ENCODE measurements at places on chromosomes 11 and 22.

- no peak overlapping the region for H3K27ac ChIP-seq
- no peak overlapping the region for H3K4me3 ChIP-seq
- peaks cover 12% of the 10 kb centered on the region for H3K27me3 ChIP-seq
- DNase-seq: no peak
- peaks cover 50% of the 10 kb centered on the region for H3K4me1 ChIP-seq
Observed at GRCh38 chr11:44857490-44858090, 93.1 kb downstream of the TP53I11 start.

GRCh38 chr22:49824185-49824925, 3.3 kb downstream of the BRD1 start:
- peak overlapping the region; percentile 15 for H3K27ac ChIP-seq
- peaks cover 61% of the 10 kb centered on the region for H3K4me1 ChIP-seq
- no peak for DNase-seq

- H3K27me3 ChIP-seq: peaks cover 6% of the 10 kb centered on the region
- DNase-seq: peak; percentile 75
- no peak overlapping the region for H3K27ac ChIP-seq
- no peak overlapping the region for H3K4me3 ChIP-seq
- peaks cover 28% of the 10 kb centered on the region for H3K4me1 ChIP-seq
Observed at GRCh38 chr11:117610045-117610444, 187.0 kb downstream of the DSCAML1 start.

DNA sequence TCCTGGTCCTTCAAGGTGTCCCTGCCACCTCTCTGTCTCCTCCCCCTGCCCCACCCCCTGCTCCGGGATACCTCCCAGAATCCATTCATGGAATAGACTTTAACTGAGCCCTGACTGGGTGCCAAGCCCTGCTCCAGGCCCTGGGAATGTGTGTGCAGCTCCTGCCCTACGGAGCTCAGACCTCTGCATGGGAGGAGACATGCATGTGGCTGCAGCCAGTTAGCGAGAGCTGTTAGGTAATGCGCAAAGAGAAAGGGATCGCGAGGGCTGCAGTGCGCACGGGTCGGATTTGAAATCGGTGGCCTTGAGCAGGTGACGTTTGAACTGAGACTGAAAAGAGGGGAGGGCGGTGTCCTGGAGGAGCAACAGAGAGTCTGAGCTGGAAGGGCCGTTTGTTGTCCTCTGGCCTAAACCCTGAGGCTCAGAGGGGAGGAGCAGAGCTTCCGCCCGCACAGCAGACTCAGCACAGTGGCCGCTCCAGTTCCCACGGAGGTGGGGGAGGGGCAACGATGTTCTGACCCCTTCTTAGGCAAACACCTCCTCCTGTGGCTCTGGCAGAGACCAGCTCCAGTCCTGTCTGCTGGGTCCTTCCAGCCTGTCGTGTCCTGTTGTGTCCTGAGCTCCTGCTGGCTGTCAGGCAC, 19.8 kb upstream of the LRRC10B start:
- peaks cover 4% of the 10 kb centered on the region for H3K36me3 ChIP-seq
- no peak overlapping the region for H3K4me3 ChIP-seq
- no peak overlapping the region for H3K27ac ChIP-seq
- H3K27me3 ChIP-seq: no peaks in the 10 kb centered on the region
- no peak for DNase-seq
- no peaks in the 10 kb centered on the region for H3K4me1 ChIP-seq

DNA sequence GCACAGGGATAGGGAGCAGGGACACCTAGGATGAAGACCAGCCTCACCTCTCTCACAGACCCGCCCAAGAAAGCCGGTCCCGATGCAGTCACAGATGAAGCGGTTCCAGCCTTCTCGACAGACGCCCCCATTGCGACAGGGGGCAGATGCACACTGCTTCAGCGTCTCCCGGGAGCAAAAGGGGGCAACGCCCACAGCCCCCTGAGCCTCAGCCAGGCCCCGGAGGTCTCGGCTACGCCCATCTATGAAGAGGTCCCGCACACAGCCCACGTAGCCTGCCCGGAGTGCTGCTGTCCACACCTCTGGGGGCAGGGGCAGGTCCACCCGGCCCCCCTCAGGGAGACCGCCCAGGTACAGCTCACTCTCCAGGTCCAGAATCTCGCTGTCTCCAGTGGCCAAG, 62.3 kb downstream of the NRXN2 start:
- H3K36me3 ChIP-seq: no peaks in the 10 kb centered on the region
- H3K4me1 ChIP-seq: peaks cover 7% of the 10 kb centered on the region
- H3K27ac ChIP-seq: no peak overlapping the region

- H3K36me3 ChIP-seq: no peaks in the 10 kb centered on the region
- no peak for DNase-seq
- no peak overlapping the region for H3K27ac ChIP-seq
- no peak overlapping the region for H3K4me3 ChIP-seq
- H3K4me1 ChIP-seq: no peaks in the 10 kb centered on the region
Observed at GRCh38 chr22:34943830-34944229, 122.1 kb upstream of the ISX start.
